ENCODE measurements at places on chromosomes 16 and 17. TPM values are rescaled to one million over a fixed set of nuclear protein-coding genes. Genes with fewer than 3 reads are reported as not detected.

Gene TEX14
- polyA plus RNA-seq: 2.7 TPM

- no peak for DNase-seq
Observed at GRCh38 chr17:80679816-80680215, 135.2 kb downstream of the RPTOR start.

GRCh38 chr17:8192070-8192815 lies 2.3 kb upstream of the BORCS6 start:
- peak; percentile 92 for DNase-seq

DNA sequence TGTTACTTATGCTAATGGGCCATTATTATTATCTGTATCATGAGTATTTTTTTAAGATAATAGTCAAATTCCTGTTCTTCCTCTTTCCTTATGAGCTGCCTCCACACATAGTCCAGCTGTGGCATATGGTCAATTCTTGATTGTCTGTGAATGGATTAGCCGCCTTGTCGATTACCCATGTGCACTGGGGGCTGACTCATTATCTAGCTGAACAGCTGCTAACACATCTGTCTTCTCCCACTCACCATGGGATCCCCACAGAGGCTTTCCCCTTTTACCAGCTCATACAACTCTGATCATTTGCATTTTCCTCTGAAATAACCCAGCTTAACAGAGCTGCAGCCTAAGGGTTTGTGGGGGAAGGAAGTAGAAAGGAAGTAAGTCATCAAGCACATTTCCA lies 915.0 kb downstream of the CDH11 start:
- DNase-seq: no peak

Gene CCL22
- polyA plus RNA-seq: 0.12 TPM

- no peak for DNase-seq
Observed at GRCh38 chr17:15081008-15081407, 184.1 kb downstream of the PMP22 start.

GRCh38 chr16:64437706-64438324 lies 684.0 kb downstream of the CDH11 start:
- no peak for DNase-seq

- no peak for DNase-seq
Observed at GRCh38 chr16:3601614-3602319, 9.6 kb downstream of the SLX4 start.

Gene KRT33B
- polyA plus RNA-seq: not detected

DNA sequence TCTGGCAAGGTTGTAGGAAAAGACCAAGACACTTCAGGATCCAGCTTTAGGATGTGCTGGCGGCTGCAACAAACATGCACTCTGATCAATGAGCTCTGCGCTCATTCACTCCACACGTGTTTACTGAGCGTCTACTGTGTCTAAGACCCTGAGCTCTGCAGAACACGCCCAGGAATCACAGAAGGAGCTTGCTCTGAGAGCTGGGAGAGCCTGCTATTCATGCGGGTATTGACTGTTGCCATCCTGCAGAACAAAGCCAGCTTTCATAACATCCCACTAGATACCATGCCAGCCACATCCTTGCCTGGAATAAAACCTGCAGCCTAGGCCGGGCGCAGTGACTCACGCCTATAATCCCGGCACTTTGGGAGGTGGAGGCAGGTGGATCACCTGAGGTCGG lies 44.1 kb downstream of the NXN start:
- DNase-seq: no peak

DNA sequence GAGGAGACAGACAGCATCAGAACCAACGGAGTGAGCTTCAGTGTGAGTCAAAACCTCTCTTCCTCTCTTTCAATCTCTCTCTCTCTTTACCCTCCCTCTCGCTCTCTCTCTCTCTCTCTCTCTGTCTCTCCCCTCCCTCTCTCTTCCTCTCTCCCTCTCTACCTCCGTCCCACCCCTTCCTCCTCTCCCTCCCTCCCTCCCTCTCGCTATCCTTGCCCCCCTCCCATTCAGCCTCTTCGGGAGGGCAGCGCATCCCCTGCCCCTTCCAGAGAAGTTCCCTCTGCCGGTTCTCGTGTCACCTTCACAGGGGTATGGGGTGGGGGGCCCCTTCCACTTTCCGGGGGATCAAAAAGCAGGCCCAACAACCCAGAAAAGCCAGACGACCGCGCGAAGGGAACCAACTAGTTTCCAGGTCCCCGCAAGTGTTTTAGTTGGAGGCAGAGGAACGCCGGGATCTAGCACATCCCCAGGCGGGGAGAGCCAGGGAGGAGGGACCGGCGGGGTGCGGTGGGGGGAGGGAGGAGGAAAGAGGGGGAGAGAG lies 28.9 kb upstream of the RBFOX1 start:
- no peak for DNase-seq

Gene TGFB1I1
- polyA plus RNA-seq: 64.7 TPM

GRCh38 chr16:67915831-67916723 lies 15.6 kb downstream of the CTRL start:
- DNase-seq: no peak

- peak; percentile 92 for DNase-seq
Observed at GRCh38 chr16:84511180-84511800, 6.8 kb upstream of the MEAK7 start.

Gene ZG16
- polyA plus RNA-seq: not detected

DNA sequence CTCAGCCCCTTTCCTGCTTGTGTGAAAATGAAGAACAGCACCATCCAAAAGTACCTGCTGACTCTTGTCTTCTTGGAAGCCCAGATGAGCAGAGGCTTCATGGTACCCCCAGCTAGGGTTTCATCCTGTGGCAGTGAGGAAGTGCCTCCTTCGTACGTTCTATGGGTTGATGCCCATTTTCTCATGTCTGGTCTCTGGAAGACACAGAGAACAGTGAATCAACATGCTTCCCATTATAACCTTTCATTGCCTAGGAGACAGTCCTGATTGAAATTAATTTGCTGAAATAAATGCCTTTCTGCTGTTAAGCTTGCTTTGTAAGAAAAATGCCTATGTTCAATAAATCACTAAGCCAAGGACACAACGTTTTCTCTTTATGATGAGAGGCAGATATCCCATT lies 36.5 kb downstream of the RCVRN start:
- DNase-seq: no peak

Gene CSHL1
- 0.83 TPM for polyA plus RNA-seq
